EL (cell line): ENCODE measurements at places on chromosomes 5 and 9.

- DNase-seq, result no peak
These were observed 144.6 kb downstream of the DOCK2 start for GRCh38 chr5:169781420-169782345.

DNA sequence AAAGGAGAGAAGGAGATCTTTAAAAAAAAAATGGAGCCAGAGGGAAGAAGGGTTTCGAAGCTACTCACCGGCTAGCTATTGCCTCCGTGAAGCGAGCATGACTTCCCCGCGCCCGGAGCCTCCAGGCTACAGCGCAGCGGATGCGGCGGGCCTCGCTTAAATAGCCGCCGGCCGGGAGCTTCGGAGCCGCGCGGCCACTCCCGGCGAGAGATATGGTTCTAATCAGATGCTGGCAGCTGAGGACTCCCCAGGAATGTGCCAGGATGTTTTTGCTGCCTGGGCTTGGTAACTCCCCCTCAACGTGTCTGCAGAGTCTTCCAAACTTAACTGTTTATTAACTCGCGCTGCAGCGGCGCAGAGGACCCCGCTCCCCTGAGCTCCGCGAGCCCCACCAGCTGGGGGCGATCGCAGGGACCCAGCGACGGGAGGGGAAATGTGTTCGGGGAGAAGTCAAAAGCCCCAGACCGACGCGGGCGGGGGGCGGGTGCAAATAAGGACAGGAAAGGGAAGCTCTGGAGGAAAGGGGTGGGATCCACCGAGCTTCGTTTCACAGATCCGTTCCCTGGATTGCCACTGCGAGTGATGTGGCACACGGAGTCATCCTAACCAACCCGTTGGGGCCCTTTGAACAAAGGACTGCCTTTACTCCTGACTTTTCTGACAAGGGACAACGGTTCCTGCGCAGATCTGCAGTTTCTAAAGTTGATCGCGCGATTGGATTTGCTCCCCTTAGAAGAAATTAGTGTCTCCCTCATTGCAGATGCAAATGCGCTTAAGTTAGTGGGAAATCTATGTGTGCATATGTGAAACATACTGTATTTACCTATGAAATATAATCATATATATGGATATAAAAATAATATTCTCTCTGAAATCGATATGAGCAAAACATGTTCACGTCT is at the start of gene DAB2:
DAB2 (minus strand) TSS at position 245 of the 902 bp plus-strand sequence. CDS start 30,660 bp downstream, outside the sequence.
- peak; percentile 99 for DNase-seq

- no peak for DNase-seq
These were observed 170.8 kb downstream of the EDIL3 start for GRCh38 chr5:84213861-84214260.

GRCh38 chr9:10793306-10793705 is 180.5 kb upstream of the PTPRD start:
- DNase-seq, result no peak

- DNase-seq, result no peak
These were observed 384.5 kb upstream of the CDH6 start for GRCh38 chr5:30808996-30809395.

- no peak for DNase-seq
These were observed 254.6 kb downstream of the SMARCA2 start for GRCh38 chr9:2269778-2270177.

DNA sequence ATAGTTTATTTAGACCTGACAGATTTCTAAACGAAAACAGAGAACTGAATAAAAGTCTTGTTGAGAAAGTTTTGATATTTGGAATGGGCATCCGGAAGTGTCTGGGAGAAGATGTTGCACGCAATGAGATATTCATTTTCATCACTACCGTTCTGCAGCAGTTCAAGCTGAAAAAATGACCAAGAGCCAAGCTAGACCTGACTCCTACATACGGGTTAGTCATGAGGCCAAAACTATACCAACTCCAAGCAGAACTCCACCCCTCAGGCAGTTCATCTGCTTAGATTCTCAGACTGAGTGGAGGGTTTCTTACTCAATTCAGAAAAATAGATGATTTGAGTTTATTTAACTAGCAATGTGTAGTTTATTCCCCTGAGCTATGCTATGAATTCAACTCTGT is 95.4 kb upstream of the ANXA1 start:
- DNase-seq, result no peak

GRCh38 chr5:141529002-141529401 is 40.1 kb downstream of the PCDHGC5 start:
- DNase-seq, result peak; percentile 69

DNA sequence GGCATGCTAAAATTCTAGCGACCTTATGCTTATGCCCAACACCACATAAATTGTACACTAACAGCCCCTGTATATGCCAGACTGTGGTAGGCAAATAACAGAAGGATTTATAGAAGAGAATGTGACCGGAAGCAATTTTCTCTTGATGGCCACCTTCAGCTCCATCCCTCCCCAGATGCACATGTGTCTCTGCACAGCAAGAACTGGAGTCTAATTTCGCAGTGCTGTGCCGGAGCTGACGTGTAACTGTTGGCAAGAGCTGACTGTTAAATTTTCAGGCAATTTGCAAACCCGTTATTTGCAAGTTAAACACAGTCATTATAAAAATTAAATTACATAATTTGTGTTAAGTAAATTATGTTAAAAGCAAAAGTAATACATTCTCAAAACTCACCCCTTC is 48.4 kb downstream of the PCA3 start:
- DNase-seq, result no peak

DNA sequence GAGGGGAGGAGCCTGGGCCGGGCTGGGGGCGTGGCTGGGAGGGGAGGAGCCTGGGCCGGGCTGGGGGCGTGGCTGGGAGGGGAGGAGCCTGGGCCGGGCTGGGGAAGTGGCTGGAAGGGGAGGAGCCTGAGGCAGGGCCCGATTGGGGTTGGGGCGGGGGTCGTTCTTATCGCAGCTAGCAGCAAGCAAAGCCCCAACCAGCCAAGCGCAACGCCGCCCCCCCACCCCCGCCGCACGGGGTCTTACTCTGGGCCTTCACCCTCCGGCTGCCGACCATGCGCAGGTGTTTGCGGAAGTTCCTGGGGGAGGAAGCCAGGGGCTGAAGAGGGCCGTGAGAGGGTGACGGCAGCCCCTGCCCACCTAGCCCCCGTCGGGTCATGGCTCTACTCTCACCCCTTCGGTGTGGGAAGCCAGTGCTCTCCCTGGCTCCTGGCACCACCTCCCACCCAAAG is 5.0 kb downstream of the NSMF start:
- no peak for DNase-seq

GRCh38 chr5:6652025-6652424 is 18.8 kb downstream of the SRD5A1 start:
- no peak for DNase-seq

GRCh38 chr5:133799571-133800237 is 168.7 kb downstream of the C5orf15 start:
- no peak for DNase-seq

DNA sequence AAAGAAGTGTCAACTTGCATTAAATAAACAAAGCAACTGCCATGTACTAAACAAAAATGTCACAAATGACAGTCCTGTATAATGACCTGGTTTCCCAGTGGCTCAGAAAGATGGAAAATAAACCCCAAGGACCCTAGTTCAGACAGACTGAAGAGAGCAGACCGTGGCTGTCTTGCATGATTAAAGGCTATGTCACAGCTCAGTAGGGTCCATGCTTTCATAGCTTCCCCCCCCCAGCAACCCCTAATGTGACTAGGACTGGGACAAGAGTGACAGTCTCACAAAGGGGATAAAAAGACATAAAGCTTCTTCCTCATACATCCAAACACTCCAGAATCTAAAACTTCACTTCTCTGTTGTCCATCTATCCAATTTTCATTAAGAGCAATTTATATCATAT is 113.6 kb downstream of the NR6A1 start:
- DNase-seq, result no peak

- peak; percentile 98 for DNase-seq
These were observed 28.8 kb downstream of the SPOCK1 start for GRCh38 chr5:137470111-137470920.

GRCh38 chr9:130396581-130396980 is 48.2 kb upstream of the ASS1 start:
- no peak for DNase-seq

- DNase-seq, result no peak
These were observed 29.4 kb upstream of the TNIP1 start for GRCh38 chr5:151110122-151110681.

DNA sequence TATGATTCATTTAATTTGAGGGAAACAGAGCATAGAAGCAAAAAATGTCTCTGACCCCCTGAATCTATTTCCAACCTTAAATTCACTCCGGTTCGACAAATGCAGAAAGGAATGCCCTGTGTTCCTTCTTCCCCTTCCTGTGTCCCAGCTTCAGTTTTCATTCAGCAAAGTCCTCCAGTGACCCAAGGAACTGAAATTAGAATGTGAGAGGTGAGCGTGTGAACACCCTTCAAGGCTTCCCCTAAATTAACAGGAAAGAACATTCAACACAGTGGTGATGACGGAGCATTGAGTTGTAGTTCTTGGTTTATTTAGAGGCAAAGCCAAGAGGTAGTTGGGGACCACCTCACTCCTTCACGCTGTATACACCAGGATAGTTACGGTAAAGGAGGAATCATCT is 97.6 kb upstream of the CTSL start:
- no peak for DNase-seq

DNA sequence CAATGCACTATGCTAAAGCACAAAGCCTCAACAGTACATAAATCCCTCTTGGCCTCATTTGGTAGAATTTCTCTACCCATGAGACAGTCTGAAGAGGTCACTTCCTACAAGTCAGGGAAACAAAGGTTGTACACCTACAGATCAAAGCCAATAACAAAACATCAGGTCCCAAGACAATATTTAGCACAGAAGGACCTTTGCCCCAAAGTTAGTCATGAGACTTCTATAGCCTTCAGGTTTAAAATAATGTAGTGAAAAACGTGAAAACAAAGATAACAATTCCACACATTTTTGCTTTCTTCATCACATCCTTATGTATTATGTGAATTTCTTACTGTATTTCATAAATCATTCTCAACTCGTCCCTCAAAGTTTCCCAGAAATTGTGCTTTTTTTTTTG is 15.8 kb downstream of the AFF4 start:
- peak; percentile 72 for DNase-seq

- no peak for DNase-seq
These were observed 89.1 kb upstream of the PPP2R2B start for GRCh38 chr5:146967646-146968045.

GRCh38 chr9:15295761-15296405 is 11.1 kb downstream of the TTC39B start:
- DNase-seq, result peak; percentile 77
